Activated CD4-positive, alpha-beta memory T cell treated with anti-CD3 and anti-CD28 coated beads for 36 hours (primary cell): ENCODE measurements at places on chromosomes 4 and X.

DNA sequence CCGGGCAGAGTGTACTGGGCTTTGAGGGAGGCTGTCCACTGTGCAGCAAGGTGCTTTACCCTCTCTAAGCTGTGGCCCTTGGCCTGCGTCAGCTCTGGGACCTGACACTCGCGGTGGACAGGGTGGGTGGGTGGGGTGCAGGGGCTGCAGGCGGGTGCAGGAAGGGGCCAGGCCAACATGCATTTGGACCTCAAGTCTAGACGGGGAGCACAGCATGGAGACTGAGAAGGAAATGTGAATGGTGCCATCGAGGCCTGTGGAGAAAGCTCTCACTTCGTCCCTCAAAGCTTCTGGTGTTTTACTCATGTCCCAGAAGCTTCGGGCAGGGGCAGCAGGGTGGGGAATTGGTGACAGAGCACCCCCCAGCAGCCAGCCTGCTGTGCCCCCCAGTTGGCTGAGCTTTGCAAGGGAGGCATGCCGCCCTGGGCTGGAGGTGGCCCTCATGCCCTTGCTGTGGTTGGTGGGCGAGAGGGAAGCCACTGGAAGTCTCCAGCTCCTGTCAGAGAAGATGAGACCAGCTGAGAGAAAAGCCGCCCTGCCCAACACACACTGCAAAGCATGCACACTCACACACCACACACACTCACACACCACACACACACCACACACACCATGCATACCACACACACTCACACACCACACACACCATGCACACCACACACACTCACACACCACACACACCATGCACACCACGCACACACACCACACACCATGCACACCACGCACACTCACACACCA, 12.3 kb downstream of the PNMA6E start:
- DNase-seq, result no peak

- DNase-seq, result peak; percentile 37
These were observed 119.0 kb downstream of the REELD1 start for GRCh38 chr4:146333187-146333894.

DNA sequence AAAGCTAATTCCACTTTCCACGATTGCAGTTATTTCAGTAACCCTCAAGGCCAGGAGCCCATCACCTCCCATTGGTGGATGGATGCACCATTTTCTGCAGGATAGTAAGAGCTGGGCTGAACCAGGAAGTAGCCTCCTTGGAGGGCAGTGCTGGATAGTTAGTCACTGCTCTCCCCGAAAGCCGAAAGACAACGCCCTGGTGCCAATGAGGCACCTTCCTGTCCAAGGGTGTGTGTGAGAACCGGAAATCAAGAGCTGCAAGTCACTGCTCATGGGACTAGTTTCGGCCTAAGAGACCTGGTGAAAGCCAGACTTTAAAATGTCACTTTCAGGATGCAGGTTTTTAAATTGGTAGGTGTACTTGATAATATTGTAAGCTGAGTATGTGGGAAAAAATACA, 203.8 kb upstream of the HS3ST1 start:
- no peak for DNase-seq

GRCh38 chr4:79023799-79024770, 84.8 kb upstream of the PAQR3 start:
- no peak for DNase-seq

DNA sequence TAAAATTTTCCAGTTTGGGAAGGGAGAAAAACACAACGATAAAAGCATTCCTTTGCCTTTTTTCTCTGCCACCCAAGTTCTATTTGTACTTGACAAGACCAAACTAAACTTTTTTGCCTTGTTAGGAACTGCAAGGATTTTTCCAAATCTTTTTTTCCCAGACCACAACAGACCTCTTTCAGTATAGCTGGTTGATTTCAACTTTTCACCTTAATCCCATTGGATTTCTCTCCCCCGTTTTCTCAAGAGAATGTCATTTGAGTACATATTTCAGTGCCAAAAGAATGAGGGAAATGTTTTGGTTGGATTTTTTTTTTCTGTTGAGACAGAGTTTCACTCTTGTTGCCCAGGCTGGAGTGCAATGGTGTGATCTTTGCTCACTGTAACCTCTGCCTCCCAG, 18.5 kb upstream of the SGMS2 start:
- no peak for DNase-seq
